ENCODE measurements at places on chromosomes 1 and 21.

GRCh38 chr1:41616563-41616962 is 132.1 kb upstream of the EDN2 start:
- no peak for DNase-seq

DNA sequence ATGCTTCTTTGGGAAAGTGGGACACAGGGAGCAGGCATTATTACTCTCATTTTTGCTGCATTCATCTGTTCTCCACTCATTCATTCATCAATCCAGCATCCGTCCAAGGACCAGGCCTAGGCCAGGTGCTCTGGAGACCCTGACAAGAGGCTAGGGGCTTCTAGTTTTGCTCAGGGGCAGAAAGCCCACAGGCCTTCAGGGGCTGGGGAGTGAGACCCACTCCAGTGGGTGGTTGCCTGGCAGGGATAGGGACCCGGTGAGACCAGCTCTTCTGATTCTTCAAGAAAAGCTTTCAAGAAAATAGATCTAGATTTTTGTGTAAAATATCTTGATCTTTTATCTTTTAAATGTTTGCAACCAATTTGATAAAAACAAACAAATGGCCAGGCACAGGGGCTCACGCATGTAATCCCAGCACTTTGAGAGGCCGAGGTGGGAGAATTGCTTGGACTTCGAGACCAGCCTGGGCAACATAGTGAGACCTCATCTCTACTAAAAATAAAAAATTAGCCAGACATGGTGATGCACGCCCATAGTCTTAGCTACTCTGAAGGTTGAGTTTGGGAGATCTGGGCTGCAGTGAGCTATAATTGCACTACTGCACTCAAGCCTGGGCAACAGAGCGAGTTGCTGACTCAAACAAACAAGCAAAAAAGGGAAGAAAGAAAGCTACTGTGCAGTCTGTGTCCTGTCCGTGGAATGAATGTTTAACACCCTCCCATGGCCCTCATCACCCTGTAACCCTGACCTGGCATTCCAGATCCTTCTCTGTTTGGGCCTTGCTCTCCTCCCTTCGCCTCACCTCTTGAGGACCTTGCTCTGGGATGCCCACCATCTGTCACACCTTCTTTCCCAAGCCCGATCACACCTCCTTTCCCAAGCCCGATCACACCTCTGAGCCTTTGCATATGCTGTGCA is 17.3 kb upstream of the LRP8 start:
- DNase-seq = no peak

DNA sequence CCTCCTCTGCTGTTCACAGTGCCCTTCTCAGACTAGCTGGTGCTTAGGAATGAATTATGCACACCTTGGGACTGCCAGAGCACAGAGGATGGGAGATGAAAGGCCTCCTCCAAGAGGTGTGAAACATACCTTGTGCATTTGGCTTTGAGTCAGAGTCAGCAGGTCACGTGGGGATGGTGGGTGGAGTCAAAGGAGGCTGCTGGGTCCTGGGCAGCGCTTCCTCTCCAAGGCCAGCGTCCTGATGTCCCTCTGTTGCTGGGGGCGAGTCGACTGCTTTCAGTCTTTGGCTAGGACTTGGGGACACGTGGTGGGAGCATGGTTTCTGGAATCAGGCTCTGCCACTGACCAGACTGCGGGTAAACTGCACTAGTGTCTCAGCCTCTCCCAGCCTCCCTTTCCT is 91.2 kb downstream of the AJAP1 start:
- no peak for DNase-seq

DNA sequence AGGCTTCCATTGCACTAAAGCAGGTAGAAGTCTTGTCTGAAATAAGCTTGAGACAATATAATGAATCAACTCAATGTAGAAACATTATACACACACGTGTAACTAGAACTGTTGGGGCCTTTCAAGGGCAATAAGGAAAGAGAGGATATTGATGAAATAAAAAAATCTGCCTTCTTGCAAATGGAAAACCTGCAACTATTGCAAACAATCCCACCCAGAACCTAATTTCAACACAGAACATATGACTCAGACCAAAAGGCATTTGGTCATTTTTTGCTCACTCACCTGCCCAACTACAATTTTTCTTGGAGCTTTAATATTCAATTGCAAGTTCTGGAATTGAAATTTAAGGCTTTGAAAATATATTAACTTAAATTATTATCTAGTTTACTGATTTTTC is 900.1 kb downstream of the TTLL7 start:
- no peak for DNase-seq

DNA sequence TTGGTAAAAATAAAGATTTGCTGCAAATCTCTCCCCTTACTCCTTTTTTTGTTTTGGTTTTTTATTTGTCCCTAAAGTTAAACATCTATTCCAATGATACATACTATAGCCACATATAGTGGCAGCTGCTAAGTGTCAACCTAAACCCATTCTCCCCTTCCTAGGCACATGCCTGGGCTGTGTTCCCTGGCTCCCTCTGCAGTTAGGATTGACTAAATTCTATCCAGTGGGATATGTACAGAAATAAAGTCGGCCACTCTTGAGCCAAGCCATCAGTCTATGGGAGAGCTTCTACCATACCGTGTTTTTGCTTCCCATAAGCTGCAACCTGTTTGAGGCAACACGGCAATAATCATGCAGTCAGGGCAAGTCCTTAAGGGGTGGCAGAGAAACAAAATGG is 23.6 kb downstream of the MCOLN3 start:
- DNase-seq = no peak

DNA sequence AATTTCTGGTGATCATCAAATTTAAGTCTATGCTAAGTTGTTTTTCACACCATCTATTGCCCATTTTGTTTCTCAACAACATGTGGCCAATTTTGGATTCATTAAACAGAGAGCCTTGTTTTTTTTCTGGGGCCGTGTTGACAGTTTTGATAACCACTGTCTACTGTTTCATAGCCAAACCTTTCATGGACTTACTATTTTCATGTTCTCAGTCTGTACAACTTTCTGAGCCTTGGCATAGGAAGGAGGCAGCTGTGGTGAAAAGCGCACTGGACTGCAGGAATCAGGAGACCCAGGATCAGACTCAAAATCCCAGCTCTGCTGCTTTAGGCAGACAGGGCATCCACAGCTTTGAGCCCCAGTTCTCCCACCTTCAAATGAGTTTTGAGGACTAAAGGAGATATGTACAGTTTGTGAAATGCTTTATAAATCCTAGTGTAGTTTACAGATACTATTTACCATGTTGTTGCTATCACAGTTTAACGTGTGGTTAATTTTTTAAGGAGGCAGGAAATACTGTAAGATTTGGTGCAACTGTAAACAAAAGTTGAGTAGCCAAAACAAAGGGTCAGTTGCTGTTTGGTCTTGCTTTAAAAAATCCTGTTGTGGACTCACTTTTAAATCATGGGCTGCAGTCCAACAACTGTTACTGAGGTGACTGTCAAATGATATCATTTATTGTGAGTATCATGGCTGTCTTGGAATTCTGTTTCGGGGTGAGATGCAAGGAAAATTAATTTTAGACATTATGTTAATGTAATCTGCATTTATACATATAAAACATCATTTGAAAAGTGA is 2.9 kb downstream of the MACO1 start:
- DNase-seq = no peak

GRCh38 chr1:94096797-94097549 is 24.0 kb downstream of the ABCA4 start:
- DNase-seq = peak; percentile 84

Measured in thyroid gland (tissue), 4 donors.